ENCODE measurements at places on chromosomes 13 and 19.

- DNase-seq: no peak
These were observed 38.6 kb downstream of the LIG4 start for GRCh38 chr13:108176685-108177274.

- no peak for DNase-seq
These were observed 8.0 kb downstream of the PTH2 start for GRCh38 chr19:49415102-49415809.

DNA sequence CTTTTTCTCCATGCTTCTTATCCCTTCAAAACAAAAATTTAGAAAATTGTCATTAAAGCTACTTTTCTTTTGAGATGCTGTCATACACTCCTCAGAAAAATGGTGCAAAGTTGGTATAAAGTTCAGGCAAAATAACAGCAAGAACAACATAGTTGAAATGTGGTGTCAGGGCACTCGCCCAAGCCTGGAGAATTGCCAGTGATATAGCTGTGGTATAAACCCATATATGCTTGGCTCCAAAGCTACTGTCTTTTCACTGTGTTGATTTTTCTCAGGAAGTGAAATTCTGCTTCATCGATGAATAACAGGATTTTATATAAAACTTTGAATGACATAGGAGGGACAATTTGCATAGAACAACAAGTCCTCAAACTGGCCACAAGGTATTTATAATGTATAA, 2532.9 kb downstream of the PCDH9 start:
- DNase-seq: no peak

- no peak for DNase-seq
These were observed 109.3 kb downstream of the COL4A2 start for GRCh38 chr13:110416131-110417025.

DNA sequence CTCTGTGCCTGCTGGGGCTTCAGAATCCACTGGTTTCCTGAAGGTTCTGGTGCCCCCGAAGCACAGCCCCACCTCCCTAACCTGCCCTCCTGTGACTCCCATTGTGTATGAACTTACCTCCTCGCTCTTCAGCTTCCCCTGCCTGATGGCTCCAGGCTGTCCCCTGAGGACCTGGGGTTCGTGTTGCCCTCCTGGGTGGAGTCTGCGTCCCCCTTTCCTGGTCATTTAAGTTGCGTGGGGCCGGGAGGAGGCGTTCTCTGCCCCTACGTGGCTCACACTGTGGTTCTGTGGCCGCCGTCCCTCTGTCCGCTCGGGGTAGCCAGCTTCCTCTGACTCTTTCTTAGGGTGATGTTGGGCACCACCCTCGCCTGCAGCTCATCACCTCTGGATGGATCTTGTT, 13.9 kb downstream of the TFDP1 start:
- no peak for DNase-seq

GRCh38 chr13:97417698-97418097, 16.3 kb upstream of the RAP2A start:
- no peak for DNase-seq

- no peak for DNase-seq
These were observed 16.8 kb downstream of the TM6SF2 start for GRCh38 chr19:19256072-19256969.

DNA sequence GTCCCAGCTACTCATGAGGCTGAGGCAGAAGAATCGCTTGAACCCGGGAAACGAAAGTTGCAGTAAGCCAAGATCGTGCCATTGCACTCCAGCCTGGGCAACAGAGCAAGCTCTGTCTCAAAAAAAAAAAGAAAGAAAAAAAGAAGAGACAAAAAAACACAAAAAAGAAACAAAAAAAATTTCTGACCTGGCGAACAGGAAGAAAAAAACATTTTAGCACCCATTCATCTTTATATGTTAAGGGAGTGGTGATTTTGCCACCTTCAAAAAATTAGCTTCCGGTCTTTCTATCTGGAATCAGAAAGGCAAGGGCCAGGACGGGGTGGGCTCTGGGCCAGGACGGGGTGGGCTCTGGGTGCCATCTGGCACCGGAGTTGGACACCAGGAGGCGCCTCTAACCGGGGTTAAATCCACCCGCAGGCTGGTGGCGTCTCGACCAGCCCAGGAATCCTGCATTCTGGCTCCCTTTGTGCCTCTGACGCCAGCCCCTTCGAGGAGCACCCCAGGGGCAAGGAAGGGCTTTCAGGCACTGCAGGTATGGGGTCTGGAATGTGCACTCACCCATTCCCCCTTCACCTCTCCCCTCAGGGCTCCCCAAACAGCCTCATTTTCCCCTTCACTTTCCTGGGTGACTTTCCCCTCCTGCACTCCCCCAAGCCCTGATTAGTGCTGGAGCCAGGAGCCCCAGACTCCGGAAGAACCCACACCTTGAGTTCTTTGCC, 10.4 kb upstream of the ZSWIM4 start:
- peak; percentile 70 for DNase-seq

GRCh38 chr13:101289764-101290163, 126.5 kb downstream of the NALCN start:
- DNase-seq: no peak

DNA sequence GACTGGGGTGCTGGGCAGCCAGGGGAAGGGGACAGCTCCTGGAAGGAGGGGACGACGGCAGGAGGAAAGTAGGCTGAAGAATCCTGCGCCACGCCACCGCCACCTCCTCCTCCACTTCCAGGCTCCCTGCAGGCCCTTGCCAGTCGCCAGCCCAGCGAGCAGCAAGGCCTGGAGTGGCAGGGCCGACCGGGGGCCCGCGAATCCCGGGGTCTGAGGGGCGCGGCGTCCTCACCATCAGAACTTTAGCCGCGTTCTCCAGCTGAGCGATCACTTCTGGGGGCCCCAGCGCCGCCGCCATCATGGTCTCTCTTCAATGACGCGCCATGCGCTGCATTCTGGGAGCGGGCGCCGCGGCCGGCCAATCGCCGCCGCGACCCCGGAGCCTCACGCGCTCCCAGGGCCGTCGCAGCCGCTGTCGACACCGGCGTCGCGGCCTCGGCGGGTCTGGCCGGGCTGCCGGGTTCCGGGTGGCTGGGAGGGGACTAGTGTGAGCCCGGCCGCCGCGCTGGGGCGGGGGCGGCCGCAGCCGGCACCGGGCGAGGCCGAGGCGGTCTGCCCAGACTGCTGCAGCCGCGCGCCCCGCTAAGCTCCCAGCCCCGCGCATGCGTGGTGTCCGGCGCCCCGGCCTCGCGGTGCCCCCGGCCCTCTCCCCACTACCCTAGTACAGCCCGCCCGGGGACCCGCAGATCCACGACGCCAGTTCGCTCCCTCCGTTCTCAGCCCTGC, at the start of gene XPO4:
TSS of gene XPO4 (minus strand) at position 309 of the 726 bp plus-strand sequence. CDS start at position 301, 8 bp downstream.
- peak; percentile 92 for DNase-seq

GRCh38 chr19:51181377-51181912, 39.3 kb downstream of the SIGLEC7 start:
- no peak for DNase-seq
